ENCODE measurements at places on chromosomes 2 and 18. TPM values are rescaled to one million over a fixed set of nuclear protein-coding genes. Genes with fewer than 3 reads are reported as not detected.
A peak's percentile ranks its signal among the peaks of the same experiment; 100 is the strongest.

DNA sequence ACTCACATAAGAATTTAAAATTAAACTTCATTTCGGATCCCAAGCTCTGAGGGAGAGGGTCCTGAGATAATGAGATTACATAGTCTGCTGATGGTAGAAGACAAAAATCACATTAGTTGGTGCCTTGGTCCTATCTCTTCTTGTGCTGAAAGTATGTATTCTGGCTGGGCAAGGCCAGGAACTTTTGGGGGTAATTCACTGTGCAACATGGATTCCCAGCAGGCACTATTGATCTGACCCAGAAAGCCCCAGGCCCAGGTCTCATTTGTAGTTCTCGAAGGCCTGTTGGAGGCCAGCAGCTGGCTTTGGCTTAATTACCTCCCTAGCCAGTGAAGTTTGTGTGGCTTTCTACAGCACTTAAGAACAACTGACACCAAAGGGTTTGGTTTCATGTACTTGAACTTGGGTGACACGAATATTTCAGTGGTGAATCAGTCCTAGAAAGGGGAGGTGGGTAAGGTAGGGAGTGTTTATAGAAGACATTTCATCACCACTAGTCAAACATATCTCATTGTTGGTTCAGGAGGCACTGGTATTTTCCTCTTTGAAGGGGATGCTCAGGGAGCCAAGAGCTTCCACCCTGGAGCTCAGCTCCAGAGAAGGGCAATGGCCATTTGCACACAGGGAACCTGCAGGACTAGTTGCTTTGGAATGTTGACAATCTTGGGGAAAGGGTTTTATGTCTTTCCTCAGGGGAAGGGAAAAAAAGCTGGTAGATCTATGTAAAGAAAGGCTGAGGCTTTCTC lies 217.8 kb downstream of the OSR1 start:
- H3K27me3 ChIP-seq, result no peaks in the 10 kb centered on the region
- DNase-seq, result peak; percentile 52
- H3K4me3 ChIP-seq, result no peak overlapping the region
- peaks cover 25% of the 10 kb centered on the region for H3K4me1 ChIP-seq
- no peak overlapping the region for H3K27ac ChIP-seq
- H3K36me3 ChIP-seq, result no peaks in the 10 kb centered on the region

GRCh38 chr2:215409331-215410127 lies 26.3 kb downstream of the FN1 start:
- no peak overlapping the region for H3K4me3 ChIP-seq
- DNase-seq, result peak; percentile 51
- peak overlapping the region; percentile 68 for H3K27ac ChIP-seq
- H3K36me3 ChIP-seq, result peaks cover 99% of the 10 kb centered on the region
- no peaks in the 10 kb centered on the region for H3K27me3 ChIP-seq
- peaks cover 69% of the 10 kb centered on the region for H3K4me1 ChIP-seq

GRCh38 chr2:120988051-120988699 lies 252.5 kb downstream of the GLI2 start:
- no peak overlapping the region for H3K27ac ChIP-seq
- DNase-seq, result no peak
- peaks cover 5% of the 10 kb centered on the region for H3K36me3 ChIP-seq
- no peaks in the 10 kb centered on the region for H3K4me1 ChIP-seq

DNA sequence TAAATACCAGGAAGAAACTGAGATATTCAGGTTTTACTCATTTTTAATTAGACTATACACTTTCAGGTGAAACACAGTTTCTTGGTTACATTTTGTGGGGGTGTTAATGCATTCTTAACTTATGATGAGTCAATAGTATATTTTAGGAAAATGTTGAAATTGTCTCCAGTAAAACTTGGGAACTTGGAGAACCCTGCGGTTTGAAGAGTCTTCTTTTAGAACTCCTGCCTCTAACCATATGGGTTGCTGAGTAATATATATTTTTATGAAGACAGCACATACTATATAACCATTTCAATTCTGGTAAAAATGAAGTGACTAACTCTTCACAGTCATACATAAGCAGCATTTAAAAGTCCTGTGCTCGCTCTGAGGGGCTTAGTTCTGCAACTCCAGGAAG lies 308.2 kb upstream of the LRATD1 start:
- H3K27me3 ChIP-seq, result no peaks in the 10 kb centered on the region
- DNase-seq, result no peak
- no peak overlapping the region for H3K4me3 ChIP-seq

DNA sequence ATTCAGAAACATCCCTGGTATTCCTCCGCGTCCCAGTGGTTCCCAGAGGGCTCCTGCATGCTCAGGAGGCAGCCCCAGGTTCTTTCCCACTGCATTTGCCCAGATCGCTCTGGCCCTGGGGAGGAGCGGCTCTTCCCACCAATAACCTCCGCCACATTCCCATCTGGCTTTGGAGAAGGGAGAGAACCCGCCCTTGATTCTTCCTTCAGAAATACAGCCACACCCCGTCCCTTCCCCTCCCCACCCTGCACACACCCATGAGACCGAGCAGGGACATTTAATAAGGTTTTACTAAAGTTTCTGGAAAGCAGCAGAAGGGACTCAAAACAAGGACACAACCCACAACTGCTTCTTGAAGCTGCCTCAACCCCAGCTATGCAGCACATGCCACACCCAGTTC lies 21.9 kb downstream of the ARID5A start:
- H3K4me1 ChIP-seq, result peaks cover 9% of the 10 kb centered on the region
- H3K4me3 ChIP-seq, result no peak overlapping the region

DNA sequence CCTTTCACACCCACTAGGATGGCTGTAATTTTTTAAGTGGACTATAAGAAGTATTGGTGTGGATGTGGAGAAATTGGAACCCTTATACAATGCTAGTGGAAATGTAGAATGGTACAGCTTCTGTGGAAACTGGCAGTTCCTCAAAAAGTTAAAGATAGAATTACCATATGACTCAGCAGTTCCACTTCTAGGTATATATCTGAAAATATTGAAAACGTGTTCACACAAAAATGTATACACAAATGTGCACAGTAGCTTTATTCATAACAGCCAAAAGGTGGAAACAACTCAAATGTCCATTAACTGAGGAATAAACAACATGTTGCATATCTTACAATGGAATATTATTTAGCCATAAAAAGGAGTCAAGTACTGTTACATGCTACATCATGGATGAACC lies 17.7 kb downstream of the TANK start:
- no peak overlapping the region for H3K4me3 ChIP-seq
- peaks cover 43% of the 10 kb centered on the region for H3K36me3 ChIP-seq
- H3K27me3 ChIP-seq, result no peaks in the 10 kb centered on the region
- H3K27ac ChIP-seq, result no peak overlapping the region
- no peaks in the 10 kb centered on the region for H3K4me1 ChIP-seq

The MSH2 gene
- 21.8 TPM for total RNA-seq

- H3K4me3 ChIP-seq, result no peak overlapping the region
- no peaks in the 10 kb centered on the region for H3K27me3 ChIP-seq
- H3K36me3 ChIP-seq, result peaks cover 39% of the 10 kb centered on the region
- peak overlapping the region; percentile 72 for H3K27ac ChIP-seq
These were observed 26.6 kb downstream of the TWIST2 start for GRCh38 chr2:238874330-238875050.

DNA sequence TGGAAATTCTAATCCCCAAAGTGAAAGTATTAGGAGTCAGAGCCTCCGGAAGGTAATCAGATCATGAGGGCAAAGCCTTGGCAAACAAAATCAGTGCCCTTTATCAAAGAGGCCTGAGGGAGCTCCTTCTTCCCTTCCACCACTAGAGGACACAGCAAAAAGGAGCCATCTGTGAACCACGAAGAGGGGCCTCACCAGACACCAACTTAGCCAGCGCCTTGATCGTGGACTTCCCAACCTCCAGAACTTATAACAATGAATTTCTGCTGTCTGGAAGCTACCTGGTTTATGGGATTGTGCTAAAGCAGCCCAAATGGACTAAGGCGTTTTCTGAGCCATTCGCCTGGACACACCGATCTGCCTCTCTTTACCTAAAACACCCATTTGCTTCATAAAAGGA lies 133.1 kb downstream of the EIPR1 start:
- DNase-seq, result no peak
- H3K27me3 ChIP-seq, result no peaks in the 10 kb centered on the region

The GCG gene
- total RNA-seq, result not detected

DNA sequence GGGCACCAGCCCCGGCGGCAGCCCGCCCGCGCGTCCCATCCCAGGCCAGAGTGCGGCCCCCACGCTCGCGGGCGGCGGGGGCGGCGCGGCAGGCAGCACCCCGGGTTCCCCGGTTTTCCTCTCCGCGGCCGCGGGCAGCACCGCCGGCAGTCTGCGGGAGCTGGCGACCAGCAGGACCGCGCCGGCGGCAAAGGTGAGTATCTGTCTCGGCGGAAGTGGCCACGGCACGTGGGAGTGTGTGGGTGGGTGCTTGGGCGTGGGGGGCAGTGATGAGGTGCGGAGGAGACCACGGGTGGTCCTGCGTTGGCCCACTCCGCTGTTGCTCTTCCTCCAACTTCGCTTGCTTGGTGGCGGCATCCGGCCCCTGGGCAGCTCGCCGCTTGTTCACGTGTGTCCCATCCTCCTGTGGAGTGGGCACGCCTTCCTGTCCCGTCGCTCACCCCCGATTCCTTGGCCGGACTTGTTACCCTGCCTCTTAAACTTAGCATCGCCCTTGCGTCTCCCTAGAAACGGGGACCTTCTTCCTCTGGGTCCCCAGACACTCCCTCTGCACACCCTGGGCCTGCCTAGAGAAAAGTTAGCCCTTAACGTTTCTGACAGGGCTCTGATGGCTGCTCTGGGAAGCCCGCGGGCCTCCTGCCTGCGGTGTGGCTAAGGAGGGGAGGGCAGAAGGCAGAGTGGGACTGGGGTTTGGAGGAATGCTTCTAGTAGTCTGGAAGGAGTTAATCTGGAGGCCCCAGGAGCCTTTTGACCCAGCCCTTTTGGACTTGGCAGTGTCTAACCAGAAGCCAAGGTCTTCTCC lies 1.1 kb downstream of the SH3RF3 start:
- H3K36me3 ChIP-seq, result no peaks in the 10 kb centered on the region
- DNase-seq, result peak; percentile 49
- H3K27me3 ChIP-seq, result no peaks in the 10 kb centered on the region
- peak overlapping the region; percentile 87 for H3K4me3 ChIP-seq
- H3K27ac ChIP-seq, result no peak overlapping the region
- H3K4me1 ChIP-seq, result peaks cover 40% of the 10 kb centered on the region

GRCh38 chr2:71538241-71538640 lies 84.9 kb downstream of the DYSF start:
- H3K27me3 ChIP-seq, result no peaks in the 10 kb centered on the region
- no peaks in the 10 kb centered on the region for H3K36me3 ChIP-seq
- no peak overlapping the region for H3K4me3 ChIP-seq
- DNase-seq, result no peak
- H3K4me1 ChIP-seq, result peaks cover 5% of the 10 kb centered on the region
- no peak overlapping the region for H3K27ac ChIP-seq

DNA sequence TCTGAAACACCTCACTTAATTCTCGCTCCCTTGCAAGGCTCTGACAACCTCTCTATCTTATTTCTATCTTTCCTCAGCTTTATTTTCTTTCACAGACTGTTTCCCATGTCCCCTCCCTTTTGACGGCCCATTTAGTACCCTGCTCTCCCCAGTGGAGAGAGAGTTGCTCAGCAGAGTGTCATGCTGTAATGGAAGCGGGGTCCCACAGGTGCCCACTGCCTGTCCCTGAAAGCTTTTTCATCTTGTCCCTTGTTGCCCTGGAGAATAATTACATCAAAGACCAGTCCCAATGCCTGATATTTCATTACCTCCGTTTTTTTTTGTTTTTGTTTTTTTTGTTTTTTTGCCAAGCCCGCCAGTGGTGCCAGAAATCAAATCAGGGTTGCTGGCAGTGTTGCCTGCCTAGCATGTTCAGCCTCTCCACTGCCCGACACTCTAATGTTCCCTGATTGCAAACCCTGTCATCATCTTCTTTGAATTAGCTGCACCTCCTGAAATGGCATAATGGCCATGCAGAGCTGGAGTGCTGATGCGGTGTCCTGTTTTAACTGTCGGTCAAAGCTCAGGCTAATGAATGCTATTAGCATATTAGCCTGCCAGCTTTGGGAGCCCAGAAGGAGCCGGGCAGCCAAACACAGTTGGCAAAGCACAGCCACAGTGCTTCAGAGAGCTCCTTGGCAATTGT lies 71.2 kb upstream of the CAVIN2 start:
- H3K36me3 ChIP-seq, result no peaks in the 10 kb centered on the region
- no peaks in the 10 kb centered on the region for H3K27me3 ChIP-seq
- no peak for DNase-seq
- no peak overlapping the region for H3K27ac ChIP-seq
- no peaks in the 10 kb centered on the region for H3K4me1 ChIP-seq

GRCh38 chr2:98391581-98392270 lies 45.5 kb downstream of the CNGA3 start:
- no peaks in the 10 kb centered on the region for H3K36me3 ChIP-seq
- no peaks in the 10 kb centered on the region for H3K27me3 ChIP-seq
- H3K4me1 ChIP-seq, result no peaks in the 10 kb centered on the region
- DNase-seq, result no peak
- H3K27ac ChIP-seq, result no peak overlapping the region

The MLPH gene
- 4.7 TPM for total RNA-seq

- H3K4me1 ChIP-seq, result no peaks in the 10 kb centered on the region
- no peaks in the 10 kb centered on the region for H3K36me3 ChIP-seq
- H3K4me3 ChIP-seq, result no peak overlapping the region
These were observed 2.1 kb upstream of the PXDN start for GRCh38 chr2:1746174-1747064.

The ZNF516 gene
- 29.4 TPM for total RNA-seq

DNA sequence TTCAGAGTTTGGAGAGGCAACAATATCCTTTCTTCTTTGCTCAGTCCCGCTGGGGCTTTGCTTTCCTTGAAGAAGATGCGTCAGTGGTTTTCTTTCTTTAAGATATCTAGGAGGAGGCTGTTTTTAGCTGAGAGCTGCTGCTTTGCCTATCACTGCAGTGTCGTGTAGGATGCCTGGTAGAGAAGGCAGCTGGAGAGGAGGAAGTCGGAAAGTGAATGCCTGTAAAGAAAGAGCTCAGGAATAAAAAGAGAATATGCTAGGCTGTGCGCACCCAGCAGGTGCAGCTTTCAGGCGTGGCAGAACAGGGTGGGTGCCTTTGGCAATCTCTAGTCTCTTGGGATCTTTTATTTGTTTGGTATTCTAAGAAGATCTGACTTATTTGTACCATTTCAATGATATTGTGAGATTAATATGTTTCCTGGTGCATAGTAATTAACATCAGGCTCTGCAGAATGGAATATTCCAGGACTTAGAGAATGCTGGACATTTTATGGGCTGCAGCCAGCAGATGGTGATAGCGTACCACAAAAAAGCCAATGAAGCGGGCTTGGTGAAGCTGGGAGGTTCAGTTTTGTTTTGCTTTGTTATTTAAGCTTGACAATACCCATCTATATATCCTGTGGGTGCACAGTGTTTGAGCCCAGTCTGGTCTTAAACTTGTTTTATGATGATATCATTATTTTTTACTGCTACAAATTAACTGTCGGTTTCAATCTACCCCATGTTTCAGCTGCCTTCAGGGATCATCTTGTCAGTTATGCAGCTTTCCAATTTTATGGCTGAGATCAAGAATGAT lies 34.9 kb downstream of the CAVIN2 start:
- no peaks in the 10 kb centered on the region for H3K4me1 ChIP-seq
- H3K27me3 ChIP-seq, result no peaks in the 10 kb centered on the region
- peak; percentile 79 for DNase-seq
- H3K4me3 ChIP-seq, result no peak overlapping the region
- H3K36me3 ChIP-seq, result no peaks in the 10 kb centered on the region
- no peak overlapping the region for H3K27ac ChIP-seq

The RNF103 gene
- total RNA-seq, result 24.4 TPM

The ANKRD30B gene
- not detected for total RNA-seq

The SULT1C4 gene
- not detected for total RNA-seq

Data from GM23248 (cell line).